ENCODE measurements at places on chromosomes 4 and X.
A peak's percentile ranks its signal among the peaks of the same experiment; 100 is the strongest.

DNA sequence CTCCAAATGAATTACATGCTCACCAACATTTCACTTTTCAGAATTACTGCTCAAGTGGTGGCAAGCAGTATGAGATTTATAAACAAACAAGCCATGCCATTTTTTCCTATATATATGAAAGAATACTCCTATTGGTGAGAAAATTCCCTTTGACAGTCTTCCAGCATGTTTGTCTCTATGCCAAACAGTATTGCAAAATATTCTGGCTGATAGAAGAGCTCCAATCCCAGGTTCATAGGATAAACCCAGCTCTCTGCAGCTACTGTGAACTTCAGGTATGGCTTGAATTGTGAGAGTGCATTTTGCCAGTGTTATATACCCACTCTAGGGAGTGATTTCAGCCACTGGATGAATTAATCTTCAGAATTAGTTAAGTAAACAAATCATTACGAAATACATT, 108.8 kb downstream of the MAGEC2 start:
- no peak for DNase-seq

DNA sequence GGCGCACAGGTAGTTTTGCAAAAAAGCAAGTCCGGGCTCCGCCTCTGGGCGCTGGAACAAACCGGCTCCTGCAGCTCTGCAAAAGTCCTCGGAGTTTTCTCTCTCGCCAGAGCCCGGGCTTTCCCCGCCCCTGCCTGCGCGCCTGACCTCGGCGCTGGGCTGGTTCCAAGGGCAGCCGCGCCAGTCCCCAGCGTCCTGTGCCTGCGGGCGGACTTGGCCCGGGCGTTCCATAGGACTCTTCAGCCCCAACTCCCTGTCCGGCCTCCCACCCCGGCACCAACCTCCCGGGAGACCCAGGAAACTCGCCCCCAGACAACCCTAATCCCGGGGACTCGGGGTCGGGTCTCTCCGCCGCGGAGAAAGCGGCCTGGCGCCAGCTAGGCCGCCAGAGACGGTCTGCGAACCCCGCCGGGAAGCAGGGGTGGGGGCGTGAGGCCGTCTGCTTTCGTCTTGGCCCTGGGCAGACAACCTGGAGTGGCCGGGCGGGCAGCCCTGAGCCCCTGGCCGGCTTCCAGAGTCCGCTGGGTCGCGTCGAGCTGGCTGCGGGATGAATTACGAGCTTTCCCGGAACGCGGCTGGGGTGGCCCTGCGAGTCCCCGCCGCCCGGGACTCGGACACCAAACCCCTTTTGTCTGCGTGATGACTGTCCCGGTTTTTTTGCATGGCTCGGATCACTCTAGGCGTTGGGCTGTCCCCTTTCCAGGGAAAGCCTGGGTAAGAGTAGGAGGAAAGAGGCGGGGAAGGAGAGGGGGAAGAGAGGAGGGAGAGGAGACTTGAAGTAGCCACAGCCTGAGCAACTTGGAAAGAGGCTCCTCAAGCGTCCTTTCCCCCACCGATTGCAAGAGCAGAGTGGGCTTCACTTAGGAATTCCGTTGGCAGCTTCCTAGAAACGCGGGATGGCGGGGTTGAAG, 916 bp downstream of the MXRA5 start:
- DNase-seq: peak; percentile 26

- DNase-seq: peak; percentile 40
Measured at GRCh38 chrX:13380211-13380610, 60.4 kb upstream of the ATXN3L start.

DNA sequence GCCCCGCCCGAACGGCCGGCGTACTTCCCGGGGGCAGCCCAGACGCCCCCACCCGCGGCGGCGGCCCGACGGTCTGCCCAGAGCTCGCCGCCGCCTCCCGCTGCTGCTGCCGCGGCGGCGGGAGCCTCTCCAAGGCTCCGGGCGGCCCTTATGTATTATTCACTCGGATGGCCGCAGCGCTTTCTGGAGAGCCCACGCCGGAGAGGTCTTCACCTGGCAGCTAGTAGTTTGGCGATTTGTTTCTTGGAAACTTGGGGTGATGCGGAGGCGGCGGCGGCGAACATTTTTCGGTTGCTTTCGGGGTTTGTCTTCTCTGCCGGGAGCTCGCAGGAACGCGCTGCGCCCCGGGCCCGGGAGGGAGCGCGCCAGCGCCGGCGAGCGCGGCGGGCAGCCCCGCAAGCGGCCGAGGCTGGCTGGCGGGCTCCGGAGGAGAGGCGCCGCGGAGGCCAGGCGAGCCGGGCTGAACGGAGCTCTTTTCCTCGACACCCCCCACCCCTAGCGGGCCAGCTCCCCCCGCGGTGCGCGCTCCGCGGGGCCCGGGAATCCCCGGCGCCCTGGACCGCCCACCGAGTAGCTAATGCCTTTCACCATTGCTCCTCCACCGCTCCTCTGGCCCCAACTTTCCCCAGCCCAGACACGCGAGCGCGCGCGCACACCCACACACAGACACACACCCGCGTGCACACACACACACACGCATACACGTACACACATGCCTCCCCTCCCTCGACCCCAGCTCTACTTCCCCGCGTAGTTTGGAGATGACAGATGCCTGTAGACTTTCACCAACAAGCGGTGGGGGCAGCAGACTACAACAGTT, 113.5 kb downstream of the DHX15 start:
- DNase-seq: peak; percentile 23

DNA sequence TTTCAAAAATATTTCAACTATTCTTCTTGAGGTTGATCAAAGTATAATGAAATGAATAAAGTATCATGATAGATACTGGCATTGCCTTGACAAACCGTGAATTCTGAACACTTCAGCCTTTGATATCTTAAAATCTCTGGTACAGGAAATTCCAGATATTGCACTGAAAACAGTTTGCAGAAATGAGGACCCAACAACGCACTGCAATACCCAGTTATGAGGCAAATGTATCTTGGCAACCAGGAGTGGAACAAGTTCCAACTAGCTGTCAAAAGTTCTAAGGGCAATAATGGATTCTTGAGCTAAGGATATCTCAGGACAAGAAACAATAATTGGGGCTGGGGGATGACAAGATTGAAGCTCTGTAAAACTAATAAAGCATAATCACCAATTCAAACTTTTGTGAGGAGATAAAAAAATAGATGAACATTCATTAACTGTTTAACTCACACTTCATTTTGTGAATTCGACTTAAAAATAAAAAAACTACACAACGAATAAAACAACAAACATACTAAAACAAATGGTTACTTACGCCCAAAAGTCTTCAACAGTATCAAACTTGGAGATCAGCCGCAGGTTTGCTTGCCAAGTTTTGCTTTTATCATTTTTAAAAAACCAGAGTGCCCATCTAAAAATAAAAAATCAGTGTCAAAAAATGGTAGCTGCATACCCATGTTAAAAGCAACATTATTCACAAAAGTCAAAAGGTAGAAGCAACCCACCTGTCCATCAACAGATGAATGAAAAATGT, 38.1 kb downstream of the EIF4E start:
- no peak for DNase-seq

All from suppressor macrophage treated with lipopolysaccharide for 1 hour (primary cell).